ENCODE measurements at places on chromosomes 6 and 20.

GRCh38 chr20:3255728-3256127 lies 16.7 kb upstream of the SLC4A11 start:
- DNase-seq = no peak

DNA sequence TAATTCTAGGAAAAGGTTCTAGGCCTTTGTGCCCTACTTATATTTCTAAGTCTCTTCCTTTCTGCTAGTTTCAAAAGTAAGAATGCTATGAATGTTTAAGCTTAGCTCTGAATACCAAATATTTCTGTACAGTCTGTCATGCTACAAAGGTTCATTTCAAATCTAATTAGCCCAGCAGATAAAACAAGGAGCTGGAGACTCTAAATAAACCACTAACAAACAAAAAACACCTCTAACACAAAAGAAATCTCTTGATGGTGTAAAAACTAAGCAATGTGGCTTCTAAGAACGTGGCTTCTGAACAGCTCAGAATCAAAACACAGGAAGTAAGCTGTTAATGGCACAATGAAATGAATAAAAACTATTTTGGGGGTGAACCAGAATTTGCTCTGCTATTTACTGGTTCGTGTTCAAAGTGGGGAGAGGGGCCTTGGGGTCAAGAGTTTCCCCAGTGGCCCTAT lies 198.3 kb downstream of the BCAS1 start:
- no peak for DNase-seq

- no peak for DNase-seq
Measured at GRCh38 chr6:98905759-98906158, 42.0 kb downstream of the FBXL4 start.

DNA sequence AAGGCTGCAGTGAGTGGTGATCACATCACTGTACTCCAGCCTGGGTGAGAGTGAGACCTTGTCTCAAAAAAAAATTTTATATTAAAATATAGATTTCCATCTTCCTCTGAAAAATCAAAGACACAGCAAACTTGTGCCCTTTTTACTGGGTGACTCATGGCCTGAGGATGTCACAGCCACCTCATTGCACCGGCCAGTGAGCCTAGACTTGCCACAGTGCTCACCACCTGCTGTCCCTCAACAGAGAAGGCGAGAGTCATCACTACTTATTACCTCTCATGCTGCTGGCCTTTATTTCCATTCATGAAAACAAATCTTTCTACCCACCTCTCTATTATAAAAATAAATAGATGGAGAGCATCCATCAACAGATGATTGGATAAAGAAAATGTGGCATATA lies 295.8 kb downstream of the PREX1 start:
- no peak for DNase-seq

GRCh38 chr6:45427726-45428125 lies 50.0 kb upstream of the SUPT3H start:
- peak; percentile 43 for DNase-seq

GRCh38 chr6:36127462-36128016 lies 2.8 kb upstream of the MAPK13 start:
- DNase-seq = no peak

DNA sequence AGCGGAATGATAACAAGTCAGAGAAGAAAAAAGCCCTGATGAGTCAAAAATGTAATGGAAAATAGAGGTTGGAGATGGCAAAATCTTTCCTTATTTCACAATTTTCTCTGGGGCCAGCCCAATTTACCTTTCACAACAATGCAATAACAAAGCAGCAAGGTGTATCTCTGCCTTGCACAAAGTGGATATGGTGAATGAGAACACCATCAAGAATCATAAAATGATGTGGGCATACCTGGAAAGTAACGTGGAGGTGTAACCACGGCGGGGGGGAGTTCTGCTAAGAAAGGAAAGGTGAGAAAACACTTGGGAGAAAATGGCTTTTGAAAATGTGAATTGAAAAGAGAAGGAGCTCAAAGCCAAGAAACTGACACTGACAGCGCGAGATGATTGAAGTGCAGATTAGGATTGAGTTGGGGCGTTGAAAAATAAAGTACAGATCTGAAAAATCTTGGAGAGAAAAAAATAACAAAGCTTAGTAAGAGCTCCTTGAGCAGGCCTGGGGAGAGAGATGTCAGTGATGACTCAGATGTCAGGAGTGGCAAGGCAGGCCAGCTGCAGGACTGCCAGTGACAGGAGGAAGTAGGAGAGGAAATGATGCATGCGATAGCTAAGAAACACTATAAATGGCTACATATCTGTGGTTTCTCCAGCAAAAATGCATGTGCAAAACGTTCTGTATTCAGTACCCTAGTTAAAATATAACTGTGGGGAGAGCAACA lies 26.2 kb downstream of the ARHGAP18 start:
- peak; percentile 97 for DNase-seq

GRCh38 chr6:158861686-158862381 lies 42.7 kb upstream of the EZR start:
- DNase-seq = no peak

GRCh38 chr20:63819224-63819921 lies 11.7 kb downstream of the ZBTB46 start:
- DNase-seq = no peak

DNA sequence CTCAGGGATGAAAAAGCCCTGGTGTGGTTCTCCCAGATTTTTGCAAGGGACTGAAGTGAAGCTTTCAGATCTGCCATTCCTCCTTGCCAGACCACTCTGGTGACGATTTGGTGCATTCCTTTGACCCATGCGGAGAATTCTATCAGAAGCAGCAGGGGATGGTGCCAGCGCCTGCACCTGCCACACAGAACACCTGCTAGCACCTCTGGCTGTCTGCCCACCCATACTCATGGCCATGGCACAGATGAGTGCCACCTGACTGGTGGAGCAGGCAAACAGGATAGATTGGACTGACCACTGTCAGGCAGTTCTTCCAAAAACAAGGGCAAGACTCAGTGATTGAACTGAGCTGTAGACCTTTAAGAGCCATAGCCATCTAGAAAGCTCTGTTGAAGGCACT lies 107.1 kb downstream of the CDYL start:
- no peak for DNase-seq

GRCh38 chr20:11274141-11274594 lies 600.4 kb upstream of the JAG1 start:
- DNase-seq = peak; percentile 70

DNA sequence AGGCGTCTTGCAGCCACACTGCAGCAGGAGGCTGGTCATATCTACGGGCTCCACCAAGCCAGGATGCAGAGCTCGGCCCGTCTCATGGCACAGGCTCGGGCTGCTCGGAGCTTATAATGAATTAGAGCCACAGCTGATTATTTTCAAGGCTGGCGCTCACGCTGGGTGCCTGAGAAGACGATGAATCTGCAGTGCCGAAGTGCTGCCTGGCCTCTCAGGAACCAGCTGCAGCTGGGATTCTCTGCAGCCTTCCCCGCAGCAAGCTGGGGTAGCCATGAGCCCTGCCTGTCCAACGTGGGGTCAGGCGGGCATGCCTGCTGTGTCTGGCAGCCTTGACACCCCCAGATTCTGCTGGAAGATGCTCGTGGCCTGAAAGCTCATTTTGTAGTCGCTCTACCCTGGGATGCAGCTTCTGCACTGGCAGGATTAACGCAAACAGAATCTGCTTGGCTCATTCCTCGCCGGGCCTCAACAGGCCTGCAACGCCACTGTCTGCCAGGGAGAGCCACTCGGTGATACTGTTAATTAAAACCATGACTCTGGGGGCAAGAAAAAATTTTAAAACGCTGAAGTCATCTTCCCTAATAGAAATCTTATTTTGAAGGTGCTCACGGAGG lies 104.3 kb downstream of the CDH26 start:
- no peak for DNase-seq

DNA sequence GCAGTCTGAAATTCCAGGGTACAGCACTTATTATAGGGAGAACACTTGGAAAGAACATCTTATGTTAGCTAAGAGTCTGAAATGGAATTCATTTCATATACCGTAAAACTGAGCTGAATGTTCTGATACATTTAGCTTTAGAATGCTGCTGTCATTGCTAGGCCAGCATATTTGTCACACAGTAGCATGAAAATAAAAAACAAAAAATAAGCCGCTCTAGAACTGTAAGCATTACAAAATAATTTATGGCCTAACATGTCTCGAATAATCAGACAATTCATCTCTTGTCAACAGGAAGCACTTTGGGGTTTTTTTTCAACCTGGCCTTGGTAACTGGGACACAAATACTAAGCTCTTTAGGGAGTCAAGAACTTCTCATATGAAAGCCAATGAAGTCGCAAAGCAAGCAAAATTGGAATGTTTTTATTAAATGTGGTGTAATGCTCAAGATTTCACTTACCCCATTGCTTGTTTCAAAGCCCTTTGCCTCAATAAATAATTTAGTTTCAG lies 115.7 kb downstream of the PHACTR1 start:
- peak; percentile 29 for DNase-seq

GRCh38 chr6:168210239-168211105 lies 109.1 kb downstream of the DACT2 start:
- no peak for DNase-seq

DNA sequence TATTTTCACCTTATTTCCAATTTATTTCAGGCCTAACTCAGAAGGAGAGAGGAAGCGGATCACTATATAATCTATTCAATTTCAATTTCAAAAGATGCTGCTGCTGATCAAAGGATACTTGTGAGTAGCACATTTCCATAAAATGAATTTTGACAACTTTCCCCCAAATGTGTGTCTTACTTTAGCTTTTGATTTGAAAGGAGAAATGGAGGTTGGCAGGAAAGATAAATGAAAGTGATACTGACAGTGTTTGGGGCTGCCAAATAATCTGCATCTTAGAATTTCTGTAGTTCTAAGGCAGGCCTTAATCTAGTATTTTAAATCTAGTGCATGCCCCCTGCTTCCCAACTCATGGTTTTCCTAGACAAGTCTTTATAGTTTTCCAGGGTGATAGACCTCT lies 535.4 kb downstream of the DOK5 start:
- no peak for DNase-seq

- no peak for DNase-seq
Measured at GRCh38 chr6:164206807-164207423, 792.4 kb downstream of the QKI start.

GRCh38 chr20:15619816-15620215 lies 953.4 kb downstream of the KIF16B start:
- DNase-seq = no peak

DNA sequence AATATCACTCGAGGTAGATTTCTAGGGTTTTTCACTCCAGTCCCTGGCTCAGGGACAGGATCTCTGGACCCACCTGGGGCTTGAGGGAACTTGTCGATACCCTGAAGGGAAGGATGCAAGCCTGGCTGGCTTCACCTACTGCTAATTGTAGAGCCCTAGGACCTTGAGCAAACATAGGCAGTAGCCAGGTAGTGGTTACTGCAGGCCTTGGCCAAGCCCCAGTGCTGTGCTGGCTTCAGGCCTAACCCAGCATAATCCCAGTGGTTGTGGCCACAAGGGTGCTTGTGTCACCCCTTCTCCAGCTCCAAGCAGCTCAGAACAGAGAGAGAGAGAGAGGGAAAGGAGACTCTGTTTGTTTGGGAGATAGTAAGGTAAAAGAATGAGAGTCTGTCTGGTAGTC lies 5.8 kb upstream of the MCM9 start:
- no peak for DNase-seq

DNA sequence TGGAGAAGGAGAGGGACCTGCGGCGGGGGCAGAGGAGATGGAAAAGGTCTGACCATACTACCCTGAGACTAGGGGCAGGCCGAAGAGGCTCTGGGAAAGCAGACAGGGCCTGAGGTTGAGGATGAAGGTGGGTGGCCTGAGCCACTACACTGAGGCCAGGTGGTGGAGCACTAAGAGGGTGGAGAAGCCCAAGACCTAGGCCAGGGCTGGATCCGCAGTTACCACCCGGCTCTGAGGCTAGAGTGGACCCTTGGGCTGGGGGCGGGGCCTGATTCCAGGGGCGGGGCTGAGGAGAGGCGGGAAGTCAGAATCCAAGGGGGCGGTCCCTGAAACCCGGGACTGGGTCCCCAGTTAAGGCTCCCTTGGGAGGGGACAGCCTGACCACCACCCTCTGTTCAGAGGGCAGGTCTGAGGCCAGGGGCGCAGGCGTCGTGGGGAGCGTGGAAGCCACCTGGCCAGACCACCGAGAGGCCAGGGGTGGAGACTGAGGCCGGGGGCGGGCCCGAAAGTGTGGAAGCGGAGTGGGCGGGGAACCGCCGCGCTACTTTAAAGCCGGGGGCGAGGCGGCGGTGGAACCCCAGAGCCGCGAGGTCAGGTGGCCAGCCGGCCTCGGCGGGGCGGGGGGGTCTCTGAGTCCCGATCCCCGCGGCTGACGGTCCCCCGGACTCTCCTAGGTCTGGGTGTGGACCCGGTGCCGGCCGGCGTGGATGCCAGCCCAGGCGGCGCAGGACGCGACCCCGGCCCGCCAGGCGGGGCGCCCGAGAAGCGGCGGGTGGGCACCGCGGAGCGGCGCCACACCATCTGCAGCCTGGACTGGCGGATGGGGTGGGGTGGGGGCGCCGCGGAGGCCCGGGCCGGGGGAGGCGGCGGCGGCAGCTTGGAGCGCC lies 8.3 kb downstream of the CCM2L start:
- peak; percentile 42 for DNase-seq

DNA sequence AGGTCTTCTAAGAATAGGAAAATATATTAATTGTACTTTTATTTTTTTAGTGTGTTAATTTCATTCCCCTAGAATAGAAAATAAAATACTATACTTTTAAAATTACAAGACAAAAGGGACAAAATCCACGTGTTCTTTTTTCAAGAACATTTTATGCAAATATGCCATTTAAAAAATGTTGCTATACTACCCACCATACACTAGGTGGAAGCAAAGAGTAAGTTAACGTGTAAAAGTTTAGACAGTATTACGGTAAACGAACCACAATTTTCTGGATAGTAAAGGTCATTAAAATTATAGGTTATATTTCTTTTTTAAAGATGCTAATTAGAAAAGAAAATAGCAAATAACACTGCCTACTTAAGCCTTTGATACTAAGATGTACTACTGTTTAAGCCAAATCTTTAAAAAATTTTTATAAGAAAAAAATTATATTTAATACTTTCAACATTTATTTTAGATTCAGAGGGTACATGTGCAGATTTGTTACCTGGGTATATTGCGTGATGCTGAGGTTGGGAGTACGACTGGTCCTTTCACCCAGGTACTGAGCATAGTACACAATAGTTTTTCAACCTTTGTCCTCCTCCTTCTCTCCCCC lies 287.6 kb downstream of the PHF3 start:
- DNase-seq = peak; percentile 81

- DNase-seq = peak; percentile 50
Measured at GRCh38 chr6:108117427-108118358, 43.2 kb upstream of the OSTM1 start.

- DNase-seq = no peak
Measured at GRCh38 chr6:20939161-20939775, 405.0 kb downstream of the CDKAL1 start.

GRCh38 chr6:166936079-166936787 lies 20.1 kb downstream of the RNASET2 start:
- no peak for DNase-seq

GRCh38 chr6:39072830-39073229 lies 24.2 kb downstream of the GLP1R start:
- DNase-seq = no peak

Measured in hematopoietic multipotent progenitor cell treated with erythropoietin and hydrocortisone succinate and interleukin-3 and kit ligand, for 4 days (in vitro differentiated cells).